ENCODE measurements at places on chromosomes 7 and 10. TPM values are rescaled to one million over a fixed set of nuclear protein-coding genes. Genes with fewer than 3 reads are reported as not detected.
A peak's percentile ranks its signal among the peaks of the same experiment; 100 is the strongest.

SPDYE16 gene
- total RNA-seq: 0.35 TPM

- H3K27me3 ChIP-seq: no peaks in the 10 kb centered on the region
- peaks cover 2% of the 10 kb centered on the region for H3K36me3 ChIP-seq
- no peak overlapping the region for H3K4me3 ChIP-seq
- no peaks in the 10 kb centered on the region for H3K4me1 ChIP-seq
These were observed 179.5 kb downstream of the DNAH11 start for GRCh38 chr7:21722371-21722770.

GRCh38 chr10:58733436-58733835 lies 220.8 kb downstream of the BICC1 start:
- H3K27ac ChIP-seq: no peak overlapping the region
- H3K4me3 ChIP-seq: no peak overlapping the region
- no peaks in the 10 kb centered on the region for H3K4me1 ChIP-seq
- H3K27me3 ChIP-seq: peaks cover 2% of the 10 kb centered on the region
- DNase-seq: no peak

- H3K36me3 ChIP-seq: no peaks in the 10 kb centered on the region
- DNase-seq: no peak
- no peaks in the 10 kb centered on the region for H3K4me1 ChIP-seq
- no peak overlapping the region for H3K4me3 ChIP-seq
- H3K27me3 ChIP-seq: no peaks in the 10 kb centered on the region
- peak overlapping the region; percentile 35 for H3K27ac ChIP-seq
These were observed 48.4 kb upstream of the CCDC3 start for GRCh38 chr10:13049774-13050420.

- no peaks in the 10 kb centered on the region for H3K27me3 ChIP-seq
- no peak overlapping the region for H3K27ac ChIP-seq
- no peaks in the 10 kb centered on the region for H3K36me3 ChIP-seq
These were observed 117.0 kb downstream of the MKX start for GRCh38 chr10:27628621-27629020.

DNA sequence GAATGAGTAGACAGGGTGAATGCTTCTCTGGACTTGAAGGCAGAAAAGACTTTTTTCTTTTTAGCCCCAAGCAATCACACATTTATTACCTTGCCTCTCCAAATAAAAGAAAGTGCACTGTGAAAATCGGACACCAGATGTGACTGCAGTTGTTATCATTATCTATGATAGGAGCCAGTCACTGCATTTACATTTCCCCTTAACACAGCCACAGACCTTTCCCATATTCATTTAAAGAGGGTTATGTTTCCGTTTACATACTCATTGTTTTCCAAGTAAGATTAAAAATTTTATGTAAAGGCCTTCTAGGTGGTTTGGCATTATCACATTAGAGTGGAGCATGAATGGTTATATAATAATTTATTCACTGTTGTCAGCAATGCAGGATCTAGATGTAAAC lies 586.8 kb downstream of the SORCS1 start:
- no peaks in the 10 kb centered on the region for H3K27me3 ChIP-seq
- peaks cover 2% of the 10 kb centered on the region for H3K36me3 ChIP-seq
- H3K4me3 ChIP-seq: no peak overlapping the region
- DNase-seq: no peak
- H3K4me1 ChIP-seq: peaks cover 23% of the 10 kb centered on the region

DNA sequence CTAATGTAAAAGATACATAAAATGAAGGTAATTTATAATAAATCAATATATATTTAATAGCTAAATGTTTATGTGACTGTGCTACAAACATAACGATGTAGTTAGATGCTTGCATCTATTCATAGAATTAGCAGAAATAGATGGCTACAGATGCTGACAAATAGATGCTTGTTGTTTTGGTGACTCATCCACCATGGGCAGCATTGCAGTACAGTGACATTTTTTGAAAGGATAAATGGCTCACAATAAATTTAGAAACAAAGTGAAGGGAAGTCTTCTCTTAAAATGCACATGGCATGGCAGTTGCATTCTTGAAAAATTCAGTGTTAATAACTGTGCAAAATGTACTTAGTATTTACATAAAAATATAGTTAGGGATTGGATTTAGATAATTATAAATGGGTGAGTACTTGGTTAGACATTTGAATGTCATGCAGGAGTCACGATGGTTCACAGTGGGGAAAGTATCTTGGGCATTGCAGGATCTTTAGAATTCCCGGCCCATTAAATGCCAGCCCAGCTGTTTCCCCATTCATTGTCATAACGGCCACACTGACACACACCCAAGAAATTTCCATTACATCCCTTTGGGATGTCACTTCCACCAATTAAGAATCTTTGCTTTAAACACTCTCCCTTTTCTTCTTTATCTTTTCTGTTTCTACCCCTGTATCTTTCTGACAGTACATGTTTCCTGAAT lies 564.1 kb downstream of the ATRNL1 start:
- H3K4me3 ChIP-seq: no peak overlapping the region
- no peaks in the 10 kb centered on the region for H3K27me3 ChIP-seq
- DNase-seq: no peak
- no peak overlapping the region for H3K27ac ChIP-seq
- peaks cover 14% of the 10 kb centered on the region for H3K4me1 ChIP-seq

DNA sequence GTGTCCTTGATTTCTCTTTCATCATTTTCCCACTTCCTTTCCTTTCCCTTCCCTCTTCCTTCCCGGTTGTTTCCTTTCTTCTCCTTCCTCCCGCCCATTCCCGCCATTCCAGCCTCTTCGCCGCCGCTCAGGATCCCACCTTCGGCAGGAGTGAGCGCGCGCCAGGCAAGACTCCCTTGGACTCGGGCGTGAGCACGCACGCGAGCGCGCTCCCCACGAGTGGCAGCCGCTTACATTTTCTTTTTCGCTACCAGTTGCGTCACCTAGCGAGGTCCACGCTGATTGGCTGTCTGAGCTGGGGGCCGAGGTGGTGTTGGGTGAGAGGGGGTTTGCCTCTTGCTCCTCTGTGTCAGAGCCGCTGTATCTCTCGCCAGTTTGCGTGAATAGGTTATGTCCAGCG lies 11.8 kb downstream of the ZAN start:
- no peak overlapping the region for H3K4me3 ChIP-seq
- no peak for DNase-seq
- H3K27me3 ChIP-seq: peaks cover 5% of the 10 kb centered on the region
- H3K27ac ChIP-seq: no peak overlapping the region
- H3K36me3 ChIP-seq: peaks cover 3% of the 10 kb centered on the region

GIMAP7 gene
- total RNA-seq: not detected

All from neural crest cell (in vitro differentiated cells).